ENCODE measurements at places on chromosomes 12 and 14.

- no peak for DNase-seq
Measured at GRCh38 chr14:77177702-77178101, 3.9 kb upstream of the TMEM63C start.

GRCh38 chr12:88577537-88577936, 2.7 kb downstream of the KITLG start:
- peak; percentile 12 for DNase-seq

DNA sequence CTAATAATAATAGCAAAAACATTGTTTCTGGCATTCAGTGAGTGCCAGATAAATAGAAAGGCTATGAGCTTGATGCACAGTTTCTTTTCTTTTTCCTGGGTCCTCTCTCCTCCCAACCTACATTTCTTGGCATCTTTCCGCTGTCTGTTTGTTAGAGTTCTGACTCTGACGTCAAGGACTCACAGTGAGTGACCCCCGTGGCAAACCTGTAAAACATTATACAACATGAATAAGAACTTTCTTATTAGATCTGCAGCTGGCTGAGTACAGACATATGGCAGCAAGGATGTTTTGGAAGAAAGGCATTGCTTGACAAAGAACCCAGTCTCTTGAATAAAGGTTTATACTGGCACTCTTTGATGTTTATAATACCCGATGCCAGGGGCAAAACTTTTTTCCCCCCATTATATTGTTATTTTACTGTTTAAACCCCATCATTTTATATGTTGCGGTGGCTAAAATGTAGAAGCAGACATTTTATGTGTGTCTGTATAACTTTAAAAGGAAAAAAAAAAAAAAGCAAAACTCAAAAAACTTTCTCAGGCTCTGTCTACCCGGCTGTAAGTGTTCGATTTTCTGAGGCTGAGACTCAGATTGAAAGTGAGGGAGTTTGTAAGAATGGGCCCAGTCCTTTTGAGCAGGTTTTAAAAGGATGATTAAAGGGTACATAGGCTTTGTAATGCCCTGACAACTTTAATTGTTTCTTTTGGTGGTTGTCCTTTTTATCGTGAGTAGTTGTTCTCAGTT, 159.3 kb downstream of the PDE3A start:
- no peak for DNase-seq

GRCh38 chr14:84028080-84028604, 1501.8 kb upstream of the FLRT2 start:
- no peak for DNase-seq

DNA sequence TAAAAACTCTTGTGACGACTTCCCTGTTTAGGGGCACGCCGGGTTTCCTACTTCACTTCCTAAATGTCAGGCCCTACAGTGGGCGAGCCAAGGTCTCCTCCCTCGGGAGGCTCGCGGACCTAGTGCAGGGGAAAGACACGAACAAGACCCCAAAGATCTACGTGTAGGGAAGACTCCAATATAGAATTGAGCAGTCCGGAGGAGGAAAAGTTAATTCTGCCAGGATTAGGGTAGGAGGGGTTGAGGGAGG, 564 bp downstream of the ATXN3 start:
- peak; percentile 90 for DNase-seq

GRCh38 chr14:92397953-92398564, 75.1 kb downstream of the SLC24A4 start:
- no peak for DNase-seq

- DNase-seq: no peak
Measured at GRCh38 chr14:94679937-94680861, 68.0 kb downstream of the SERPINA3 start.

DNA sequence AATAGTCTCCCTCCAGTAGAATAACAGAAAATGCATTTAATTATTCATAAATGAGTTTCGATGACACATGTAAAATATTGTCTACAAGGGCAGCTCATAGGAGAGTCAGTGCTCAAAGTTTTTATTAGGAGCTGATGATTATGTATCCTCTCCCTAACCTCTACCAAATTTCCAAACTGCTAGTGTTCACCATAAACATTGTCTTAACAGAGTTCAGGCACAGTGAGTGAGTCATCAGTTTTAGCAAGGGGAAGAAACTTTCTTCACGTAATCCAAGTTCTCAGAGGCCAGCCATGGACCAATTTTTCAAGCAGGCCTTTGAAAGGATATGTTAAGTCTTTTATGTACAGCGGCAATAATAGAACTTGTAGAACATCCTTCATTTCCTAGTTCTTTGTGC, 649.2 kb upstream of the MIS18BP1 start:
- DNase-seq: no peak

DNA sequence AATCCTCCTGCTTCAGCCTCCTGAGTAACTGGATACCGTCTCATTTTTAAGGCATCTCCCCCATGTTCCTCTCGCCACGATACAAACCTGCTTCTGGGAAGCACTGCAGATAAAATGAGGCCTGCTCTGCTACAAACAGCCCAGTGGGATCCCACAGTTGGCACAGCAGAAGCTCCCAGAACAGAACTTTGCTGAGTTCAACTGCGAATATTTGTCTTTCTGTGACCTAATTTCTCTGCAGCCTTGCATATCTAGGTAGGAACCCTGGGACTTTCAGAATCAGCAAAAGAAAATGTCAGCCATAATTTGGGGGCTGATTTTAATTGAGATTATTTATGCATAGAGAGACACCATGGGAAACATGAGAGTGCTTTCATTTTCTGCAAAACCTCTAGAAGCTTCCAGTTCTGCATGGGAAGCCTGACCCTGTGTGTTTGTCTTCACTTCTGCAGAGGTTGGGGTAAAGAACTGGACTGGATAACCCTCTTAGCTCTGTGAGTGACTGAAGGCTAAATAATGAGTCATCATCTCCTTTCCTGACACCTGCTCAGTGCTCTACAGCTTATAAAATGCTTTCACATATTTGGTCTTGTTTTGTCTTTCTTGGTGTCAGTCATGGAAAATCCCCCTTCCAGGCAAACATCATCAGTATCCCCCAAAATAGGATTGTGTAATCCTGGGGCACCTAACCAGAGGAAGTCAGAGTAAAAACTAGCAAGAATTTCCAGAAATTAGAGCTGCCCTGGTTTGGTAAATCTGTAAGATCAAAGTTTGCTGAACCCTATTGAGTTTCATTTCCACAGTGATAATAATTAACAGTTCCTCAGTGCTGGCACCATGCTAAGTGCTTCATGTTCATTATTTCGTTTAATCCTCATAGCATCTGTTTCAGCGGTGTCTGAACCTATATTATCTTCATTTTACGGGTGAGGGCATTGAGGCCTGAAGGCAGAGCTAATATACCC, 185.8 kb downstream of the SLC15A4 start:
- no peak for DNase-seq

- peak; percentile 70 for DNase-seq
Measured at GRCh38 chr14:30855345-30856037, 18.9 kb upstream of the COCH start.

DNA sequence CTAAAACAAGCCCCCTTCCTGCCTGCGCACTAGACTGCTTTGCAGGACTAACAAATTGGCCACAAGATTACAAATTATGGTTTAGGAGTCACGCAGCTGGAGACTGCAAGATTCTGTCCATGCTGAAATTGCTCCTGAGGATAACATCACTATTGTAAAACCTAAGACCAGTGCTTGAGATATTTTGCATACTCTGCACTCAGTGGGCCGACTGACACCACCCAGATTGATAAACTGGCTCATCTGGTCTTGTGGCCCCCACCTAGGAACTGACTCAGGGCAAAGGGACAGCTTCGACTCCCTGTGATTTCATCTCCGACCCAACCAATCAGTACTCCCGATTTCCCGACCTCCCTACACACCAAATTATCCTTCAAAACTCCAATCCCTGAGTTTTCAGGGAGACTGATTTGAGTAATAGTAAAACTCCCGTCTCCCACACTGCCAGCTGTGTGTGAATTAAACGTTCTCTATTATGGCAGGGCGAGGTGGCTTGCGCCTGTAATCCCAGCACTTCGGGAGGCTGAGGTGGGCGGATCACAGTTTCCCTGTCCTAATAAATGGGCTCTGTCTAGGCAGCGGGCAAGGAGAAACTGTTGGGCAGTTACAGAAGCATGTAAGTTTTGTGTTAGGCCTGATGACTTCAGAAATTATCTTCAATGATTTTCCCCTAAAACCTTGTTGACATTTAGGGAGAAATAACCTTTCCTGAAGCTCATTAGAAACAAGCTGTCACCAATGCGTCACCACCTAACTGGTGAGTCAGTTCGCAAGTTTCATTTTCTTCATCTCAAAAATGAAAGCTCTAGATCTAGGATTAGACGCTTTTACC, 5.3 kb upstream of the UBC start:
- DNase-seq: peak; percentile 99

DNA sequence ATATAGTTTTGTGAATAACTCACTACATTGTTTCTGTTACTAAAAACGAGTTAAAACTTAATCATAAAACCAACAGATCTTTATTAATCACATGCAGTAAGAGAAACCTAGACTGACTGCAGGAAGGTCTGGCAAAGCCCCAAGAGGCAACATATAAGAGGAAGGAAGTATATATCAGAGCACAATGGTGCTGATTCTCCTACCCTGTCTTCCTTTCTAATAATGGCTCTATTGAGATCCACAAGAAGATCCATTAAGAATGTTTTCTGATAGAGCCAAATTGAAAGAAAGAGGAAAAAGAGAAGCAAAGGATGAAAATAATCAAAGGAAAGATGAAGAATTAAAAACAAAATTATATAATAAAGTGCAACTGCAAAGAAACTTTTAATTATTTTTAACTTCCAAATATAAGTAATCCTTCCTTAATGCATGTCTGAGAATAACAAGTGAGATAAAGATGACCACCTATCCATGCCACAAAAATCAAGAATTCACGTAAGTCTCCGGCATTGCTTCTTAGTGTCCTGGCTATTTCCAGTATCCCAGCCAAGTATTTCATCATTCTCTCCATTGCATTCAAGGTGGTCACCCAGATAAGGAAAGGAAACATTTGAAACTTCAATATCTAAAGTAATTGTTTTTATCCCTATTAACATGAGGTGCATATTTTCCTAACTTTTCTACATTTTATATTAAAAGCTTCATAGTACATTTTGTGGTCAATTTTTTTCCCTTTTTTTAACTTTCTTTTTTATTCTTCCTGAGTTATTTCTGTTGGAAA, 62.2 kb downstream of the SOX5 start:
- no peak for DNase-seq

GRCh38 chr12:98885778-98886177, 240.7 kb downstream of the APAF1 start:
- no peak for DNase-seq

DNA sequence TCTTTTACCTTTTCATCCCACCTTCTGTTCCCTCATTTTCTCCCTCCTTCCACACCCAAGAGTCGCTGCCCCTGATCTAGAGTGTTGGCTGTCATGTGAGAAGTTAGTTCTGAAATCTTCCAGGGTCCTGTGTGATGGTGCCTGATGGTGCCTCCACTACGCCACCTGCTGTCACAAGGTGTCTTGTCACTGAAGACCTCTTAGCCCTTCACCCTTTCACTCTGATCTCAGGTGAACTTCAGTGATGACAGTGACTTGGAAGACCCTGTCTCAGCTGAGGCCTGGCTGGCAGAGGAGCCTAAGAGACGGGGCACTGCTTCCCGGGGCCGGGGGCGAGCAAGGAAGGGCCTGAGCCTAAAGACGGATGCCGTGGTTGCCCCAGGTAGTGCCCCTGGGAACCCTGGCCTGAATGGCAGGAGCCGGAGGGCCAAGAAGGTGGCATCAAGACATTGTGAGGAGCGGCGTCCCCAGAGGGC, 7.6 kb upstream of the PFDN5 start:
- peak; percentile 68 for DNase-seq

DNA sequence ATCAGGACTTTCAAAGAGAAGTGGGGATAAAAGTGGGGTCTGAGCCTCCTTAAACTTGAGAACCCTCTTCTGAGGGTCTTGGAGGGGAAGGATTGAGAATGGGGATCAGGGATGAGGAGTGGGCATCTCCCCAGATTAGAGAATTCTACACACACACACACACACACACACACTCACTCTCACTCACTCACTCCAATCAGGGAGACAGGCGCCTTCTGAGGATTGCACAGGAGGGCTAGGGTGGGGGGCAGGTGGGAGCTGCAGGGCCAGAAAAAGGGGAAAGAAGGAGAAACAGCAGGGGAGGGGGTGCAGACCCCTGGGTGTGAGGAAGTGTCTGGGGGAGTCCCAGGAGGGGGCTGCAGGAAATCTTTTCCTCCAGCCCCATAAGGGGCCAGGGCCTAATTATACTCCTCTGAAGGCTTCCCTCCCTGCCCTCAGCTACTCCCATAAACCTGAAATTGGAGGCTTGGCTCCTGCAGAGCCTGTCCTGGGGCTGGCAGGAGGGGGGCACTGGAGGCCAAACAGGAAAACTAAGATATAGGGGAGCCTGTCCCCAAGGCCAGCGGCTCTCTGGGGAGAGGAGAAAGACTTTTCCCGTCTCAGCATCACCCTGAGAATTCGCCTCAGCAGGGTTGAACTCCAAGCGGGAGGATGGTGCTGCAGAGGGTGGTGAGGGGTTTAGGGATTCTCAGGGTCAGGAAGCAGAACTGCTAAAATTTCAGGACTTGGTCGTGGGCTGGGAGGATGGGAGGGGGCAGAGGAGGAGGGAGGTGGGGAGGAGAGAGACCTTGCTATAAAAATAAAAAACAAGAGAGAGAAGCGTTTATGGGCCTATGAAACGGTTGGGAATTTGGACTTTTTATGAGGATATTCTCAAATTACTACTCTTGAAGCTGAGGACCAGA, 1.6 kb downstream of the HOXC9 start:
- no peak for DNase-seq

DNA sequence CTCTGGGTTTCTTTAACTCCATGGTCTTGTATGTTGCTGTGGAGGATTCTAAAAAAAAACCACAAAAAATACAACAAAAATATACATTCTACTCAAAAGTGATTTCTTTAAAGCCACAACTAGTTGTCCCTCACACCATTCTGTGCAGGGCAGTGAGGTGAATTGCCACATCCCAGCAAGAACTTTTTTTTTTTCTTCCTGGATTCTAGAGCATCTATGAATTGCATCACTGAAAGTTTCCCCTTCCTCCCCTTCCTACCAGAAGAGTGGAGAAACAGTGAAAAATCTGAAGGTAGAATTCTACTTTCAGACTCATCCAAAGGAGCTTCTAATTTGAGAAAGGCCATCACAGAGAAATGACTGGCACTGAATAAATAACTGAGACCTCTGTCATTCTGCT, 395.3 kb downstream of the AEBP2 start:
- no peak for DNase-seq

DNA sequence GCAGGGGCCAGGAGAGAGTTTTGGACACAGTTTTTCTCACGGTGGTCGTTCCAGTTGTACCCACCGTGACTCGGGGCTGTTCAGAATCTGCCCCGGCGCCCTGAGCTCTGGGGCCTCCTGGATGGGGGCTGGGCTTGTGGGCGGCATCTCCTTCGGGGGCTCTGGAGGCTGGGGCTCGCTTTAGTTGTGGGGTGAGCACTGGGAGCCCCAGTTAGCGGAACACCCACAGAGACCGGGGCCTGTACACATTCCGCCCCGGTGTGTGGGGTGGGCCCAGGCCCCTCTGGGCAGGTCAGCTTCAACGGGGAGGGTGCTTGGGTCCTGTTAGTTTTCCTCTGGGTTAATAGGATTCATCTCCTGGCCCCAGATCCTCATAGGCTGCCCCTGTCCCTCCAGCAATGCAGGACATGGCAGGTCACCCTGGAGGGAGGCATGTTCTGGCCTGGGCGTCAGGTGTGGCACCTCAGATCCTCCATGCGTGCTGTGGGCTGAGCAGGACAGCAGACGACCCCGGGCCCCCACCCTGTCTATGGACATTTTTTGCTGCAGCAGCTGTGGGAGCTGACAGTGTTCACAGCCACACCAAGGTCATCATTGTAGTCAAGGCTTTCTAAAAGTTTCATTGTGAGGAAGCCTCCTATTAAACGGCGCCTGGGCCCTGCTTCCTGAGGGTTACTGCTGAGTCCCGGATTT, 393.2 kb downstream of the TMEM121 start:
- DNase-seq: no peak

All from suppressor macrophage treated with lipopolysaccharide for 1 hour (primary cell).